Activated T-helper 2 cell treated with anti-CD3 and anti-CD28 coated beads, Interferon-gamma antibody, Interleukin-2, Interleukin-4, amounts not matched to agents 10 μg/mL and 5 μg/mL and 100 μg/mL, durations not matched to agents 14 hours and 24 hours and 36 hours (primary cell): ENCODE measurements at places on chromosomes 7 and 10. TPM values are rescaled to one million over a fixed set of nuclear protein-coding genes. Genes with fewer than 3 reads are reported as not detected.

DNA sequence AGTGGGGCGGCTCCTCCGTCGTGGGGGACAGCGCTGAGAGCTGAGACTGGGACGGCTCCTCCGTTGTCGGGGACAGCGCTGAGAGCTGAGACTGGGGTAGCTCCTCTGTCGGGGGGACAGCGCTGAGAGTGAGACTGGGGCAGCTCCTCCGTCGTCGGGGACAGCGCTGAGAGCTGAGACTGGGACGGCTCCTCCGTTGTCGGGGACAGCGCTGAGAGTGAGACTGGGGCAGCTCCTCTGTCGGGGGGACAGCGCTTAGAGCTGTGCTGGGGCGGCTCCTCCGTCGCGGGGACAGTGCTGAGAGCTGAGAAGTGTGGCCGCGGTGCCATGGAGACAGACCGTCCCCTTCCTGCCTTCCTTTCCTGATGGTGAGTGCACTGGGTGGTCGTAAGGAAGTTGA lies 136.4 kb downstream of the DYNC2I1 start:
- no peak for DNase-seq

DNA sequence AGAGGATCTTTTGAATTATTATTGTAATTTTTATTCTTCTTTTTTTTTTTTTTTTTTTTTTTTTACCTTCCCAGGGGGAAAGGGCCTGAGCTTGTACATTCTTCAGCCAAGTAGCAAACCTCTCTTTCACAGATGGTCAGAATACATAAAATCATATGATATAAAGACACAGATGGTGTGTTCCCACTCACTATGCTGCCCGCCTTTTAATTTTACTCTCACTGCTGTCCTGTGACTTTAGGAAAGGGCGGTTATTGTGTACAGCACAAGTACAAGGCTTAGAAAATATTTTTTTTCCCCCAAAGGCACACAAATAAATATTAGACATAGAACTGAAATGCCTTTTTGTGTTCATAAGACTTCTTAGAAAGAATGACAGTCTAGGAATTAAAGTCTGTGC lies 213.6 kb downstream of the RPS24 start:
- no peak for DNase-seq

GRCh38 chr10:95350830-95351228 lies 60.0 kb upstream of the PDLIM1 start:
- no peak for DNase-seq

GRCh38 chr10:69572159-69573055 lies 815 bp downstream of the NEUROG3 start:
- DNase-seq = no peak

- no peak for DNase-seq
Observed at GRCh38 chr7:22185559-22185958, 171.4 kb downstream of the RAPGEF5 start.

The GOT1 gene
- 30.1 and 35.1 TPM in 2 replicates for total RNA-seq

- no peak for DNase-seq
Observed at GRCh38 chr10:21529032-21529910, 3.8 kb upstream of the SKIDA1 start.

DNA sequence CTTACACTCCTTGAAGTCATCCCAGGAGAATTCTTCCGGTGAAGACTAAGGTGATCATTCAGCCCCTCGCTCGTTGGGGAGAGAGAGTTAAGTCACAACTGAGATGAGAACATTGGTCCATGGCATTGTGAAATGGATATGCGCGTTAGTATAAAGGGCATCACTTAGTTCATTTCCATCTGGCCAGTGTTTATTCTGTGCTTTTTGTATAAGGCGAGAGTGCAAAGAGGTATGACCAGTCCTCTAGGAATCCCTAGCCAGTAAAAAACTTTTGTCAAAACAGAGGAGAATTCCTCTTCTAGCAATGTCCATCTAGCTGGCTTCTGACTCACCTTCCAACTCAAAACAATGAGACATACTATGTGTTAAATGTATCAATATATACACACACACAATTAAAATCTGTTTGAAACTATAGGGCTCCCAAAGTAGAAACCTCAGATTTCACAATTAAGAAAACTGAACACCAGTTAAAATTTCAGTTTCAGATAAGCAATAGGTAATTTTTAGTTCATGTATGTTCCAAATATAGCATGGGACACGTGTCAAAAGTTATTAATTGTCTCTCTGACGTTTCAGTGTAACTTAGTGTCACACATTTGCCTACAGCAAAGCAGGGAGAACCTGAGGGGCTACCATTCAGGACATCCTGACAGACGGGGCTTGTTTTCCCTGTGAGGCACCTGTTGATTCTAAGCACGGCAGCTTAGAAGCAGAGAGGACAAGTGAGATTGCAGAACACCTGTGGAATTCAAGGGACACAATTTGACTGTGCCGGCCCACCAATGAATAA lies 158.9 kb downstream of the KLF6 start:
- no peak for DNase-seq

GRCh38 chr7:2148189-2148588 lies 84.6 kb downstream of the MAD1L1 start:
- no peak for DNase-seq
